ENCODE measurements at places on chromosomes 5 and 9.

- no peak for DNase-seq
These were observed 146.9 kb upstream of the TLX3 start for GRCh38 chr5:171162165-171162564.

DNA sequence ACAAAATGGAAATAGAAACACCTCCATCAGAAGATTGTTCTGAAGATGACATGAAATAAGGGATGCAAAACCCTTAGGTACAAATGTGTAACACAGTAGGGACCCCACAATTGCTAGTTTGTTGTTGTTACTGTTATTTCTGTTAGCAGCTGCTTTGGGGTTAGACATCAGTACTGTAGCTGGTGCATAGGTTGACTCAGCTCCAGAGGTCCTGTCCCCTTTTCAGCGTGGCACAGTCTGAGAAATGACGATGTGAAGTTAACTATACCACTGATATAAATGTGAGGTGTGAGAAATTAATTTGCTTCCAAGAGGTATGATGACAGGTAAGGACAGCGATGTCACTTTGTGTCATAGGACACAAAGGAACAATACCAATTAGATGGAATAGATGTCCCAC is 384.6 kb upstream of the KLF4 start:
- DNase-seq: no peak

GRCh38 chr9:68546596-68547390 is 6.1 kb upstream of the TMEM252 start:
- DNase-seq: no peak

DNA sequence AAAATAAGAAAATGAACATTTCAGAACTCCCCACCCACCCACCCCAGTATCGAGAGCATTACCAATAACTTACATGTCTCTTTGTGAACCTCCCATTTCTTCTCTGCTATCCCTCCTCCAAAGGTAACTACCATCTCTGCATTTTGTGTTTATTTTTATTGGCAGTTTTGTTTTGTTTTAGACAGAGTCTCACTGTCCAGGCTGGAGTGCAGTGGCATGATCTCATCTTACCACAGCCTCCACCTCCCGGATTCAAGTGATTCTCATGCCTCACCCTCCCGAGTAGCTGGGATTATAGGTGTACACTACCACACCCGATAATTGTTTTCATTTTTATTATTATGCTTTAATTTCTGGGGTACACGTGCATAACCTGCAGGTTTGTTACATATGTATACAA is 21.7 kb upstream of the GLIS3 start:
- no peak for DNase-seq

GRCh38 chr5:109987970-109988369 is 298.2 kb downstream of the MAN2A1 start:
- DNase-seq: no peak

GRCh38 chr9:38257626-38258215 is 134.8 kb upstream of the ALDH1B1 start:
- no peak for DNase-seq

GRCh38 chr9:68740561-68740960 is 35.5 kb downstream of the PIP5K1B start:
- DNase-seq: no peak

DNA sequence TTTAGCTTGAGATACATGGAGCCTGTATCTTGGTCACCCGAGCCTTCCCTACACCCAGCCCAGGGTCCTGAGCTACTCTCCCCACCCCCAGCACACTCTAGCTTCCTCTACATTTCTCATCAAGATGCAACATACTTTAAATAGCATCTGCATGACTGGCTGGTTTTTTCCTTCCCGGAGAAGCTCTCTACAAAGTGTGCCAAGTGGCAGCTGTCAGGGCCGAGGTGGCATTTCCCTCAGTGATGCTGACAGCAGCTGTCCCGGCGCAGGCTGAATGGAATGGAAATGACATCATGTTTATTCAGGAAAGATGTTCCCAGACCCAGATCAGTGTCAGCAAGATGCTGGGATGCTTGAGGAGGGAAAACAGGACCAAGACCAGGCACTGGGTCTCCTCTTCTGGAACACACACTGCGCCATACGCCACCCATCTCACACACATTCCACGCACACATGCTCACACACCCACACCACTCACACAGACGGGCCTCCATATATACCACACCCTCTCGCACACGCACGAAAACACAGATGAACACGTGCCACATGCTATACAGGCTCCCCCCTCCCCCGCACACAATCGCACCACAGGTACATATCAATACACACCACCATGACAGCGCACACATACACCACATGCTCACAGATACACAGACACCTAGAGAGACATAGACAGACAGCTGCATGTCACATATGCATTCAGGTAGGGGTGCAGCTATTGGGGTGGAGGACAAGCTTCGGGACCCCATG is 67.8 kb downstream of the LHX2 start:
- no peak for DNase-seq

All from T-helper 2 cell (primary cell).